ENCODE measurements at places on chromosomes 7 and 10. TPM values are rescaled to one million over a fixed set of nuclear protein-coding genes. Genes with fewer than 3 reads are reported as not detected.

The JMJD1C gene
- 81.3 TPM for total RNA-seq

The HOXA5 gene
- not detected for total RNA-seq

The MLXIPL gene
- total RNA-seq, result not detected

The ATOH7 gene
- not detected for total RNA-seq

The SRRM3 gene
- 1.4 TPM for total RNA-seq

The ANKRD7 gene
- not detected for total RNA-seq

The CYP17A1 gene
- total RNA-seq, result not detected

The SH2D4B gene
- total RNA-seq, result not detected

The GPR22 gene
- not detected for total RNA-seq

The PCGF5 gene
- 35.0 TPM for total RNA-seq

The MACC1 gene
- not detected for total RNA-seq

The SOSTDC1 gene
- not detected for total RNA-seq

The NRG3 gene
- not detected for total RNA-seq

The STEAP1 gene
- total RNA-seq, result 0.31 TPM

The CTAGE4 gene
- total RNA-seq, result not detected

The EMX2 gene
- total RNA-seq, result 4.7 TPM

The GIMAP8 gene
- not detected for total RNA-seq

The EPO gene
- not detected for total RNA-seq

The ITPRID1 gene
- total RNA-seq, result not detected

The HGF gene
- 3.4 TPM for total RNA-seq

The GRK5 gene
- 15.7 TPM for total RNA-seq

The LRMDA gene
- 3.5 TPM for total RNA-seq
